ENCODE measurements at places on chromosomes 12 and 14.

- DNase-seq: no peak
Measured at GRCh38 chr12:121442028-121442948, 42.4 kb downstream of the RNF34 start.

DNA sequence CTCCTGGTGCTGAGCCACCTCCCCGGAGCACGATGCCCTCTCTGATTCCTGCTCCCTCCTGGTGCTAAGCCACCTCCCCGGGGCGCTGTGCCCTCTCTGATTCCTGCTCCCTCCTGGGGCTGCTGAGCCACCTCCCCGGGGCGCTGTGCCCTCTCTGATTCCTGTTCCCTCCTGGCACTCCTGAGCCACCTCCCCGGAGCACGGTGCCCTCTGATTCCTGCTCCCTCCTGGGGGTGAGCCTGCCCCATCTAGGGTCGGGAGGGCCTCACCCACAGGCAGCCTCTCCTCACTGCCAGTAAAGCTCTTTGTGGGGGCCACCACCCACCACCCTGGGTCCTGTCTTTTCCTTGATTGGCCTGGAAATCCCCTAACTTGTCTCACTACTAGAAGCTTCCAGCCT is 327.6 kb upstream of the SFSWAP start:
- DNase-seq: no peak

GRCh38 chr12:31507966-31508365 is 83.0 kb downstream of the DENND5B start:
- no peak for DNase-seq

- no peak for DNase-seq
Measured at GRCh38 chr12:131793243-131794022, 34.8 kb upstream of the MMP17 start.

DNA sequence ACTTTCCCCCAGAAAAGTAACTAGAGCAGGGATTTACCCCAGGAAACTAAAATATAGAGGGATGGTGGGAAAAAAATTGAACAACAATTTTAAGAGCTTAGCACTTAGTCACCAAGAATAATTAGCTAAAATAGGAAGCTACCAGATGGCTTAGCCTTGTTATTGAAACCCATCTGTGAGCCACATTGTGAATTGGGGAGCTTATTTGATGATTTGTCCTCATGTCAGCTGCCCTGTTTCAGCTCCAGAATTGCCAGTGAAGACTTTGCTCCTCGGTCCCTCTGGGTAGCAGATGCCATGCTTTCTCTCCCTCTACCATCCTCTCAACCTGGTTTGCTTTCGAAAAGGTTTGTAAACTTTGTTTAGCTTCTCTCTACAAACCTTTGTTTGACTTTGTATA is 67.7 kb upstream of the PTHLH start:
- DNase-seq: no peak

GRCh38 chr12:106724934-106725333 is 49.5 kb upstream of the RIC8B start:
- DNase-seq: no peak

- DNase-seq: no peak
Measured at GRCh38 chr14:102775855-102776760, 1.1 kb upstream of the TRAF3 start.

DNA sequence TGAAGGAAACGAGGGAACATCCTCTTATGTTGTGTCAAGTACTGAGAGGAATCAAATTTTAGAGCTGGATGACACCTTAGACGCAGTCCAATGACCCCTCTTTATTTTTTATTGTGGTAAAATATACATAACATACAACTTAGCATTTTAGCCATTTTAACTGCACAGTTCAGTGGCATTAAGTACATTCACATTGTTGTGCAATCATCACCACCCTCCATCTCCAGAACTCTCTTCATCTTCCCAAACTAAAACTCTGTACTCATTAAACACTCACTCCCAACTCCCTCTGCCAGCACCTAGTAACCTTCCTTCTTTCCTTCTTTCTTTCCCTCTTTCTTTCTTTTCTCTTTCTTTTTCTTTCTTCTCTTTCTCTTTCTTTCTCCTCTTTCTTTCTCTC is 97.2 kb upstream of the SLC24A4 start:
- no peak for DNase-seq

DNA sequence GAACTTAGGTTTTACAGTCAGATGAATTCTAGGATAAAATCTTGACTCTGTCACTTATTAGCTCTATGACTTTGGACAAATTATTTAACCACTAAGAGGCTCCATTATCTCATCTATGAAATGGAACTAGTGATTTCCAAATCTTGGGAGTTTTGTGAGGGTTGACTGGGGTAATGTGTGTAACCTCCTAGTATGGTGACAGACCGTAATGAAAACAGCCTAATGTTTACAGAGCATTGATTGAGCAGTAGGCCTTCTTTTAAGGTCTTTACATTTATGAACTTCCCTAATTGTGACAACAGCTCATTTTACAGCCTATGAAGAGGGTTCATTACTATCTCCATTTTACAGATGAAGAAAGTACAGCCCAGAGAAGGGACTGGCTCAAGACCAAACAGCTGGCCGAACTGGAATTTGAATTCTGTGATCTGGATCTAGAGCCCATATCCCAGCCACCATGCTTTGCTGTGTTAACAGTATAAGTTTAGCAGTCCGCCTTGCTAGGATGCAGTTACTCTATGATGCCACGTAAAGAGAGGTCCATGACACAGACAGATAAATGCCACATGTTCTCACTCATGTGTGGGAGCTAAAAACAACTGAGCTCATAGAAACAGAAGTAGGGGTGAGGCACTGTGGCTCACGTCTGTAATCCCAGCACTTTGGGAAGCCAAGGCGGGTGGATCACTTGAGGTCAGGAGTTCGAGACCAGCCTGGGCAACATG is 9.1 kb upstream of the FBXL14 start:
- DNase-seq: no peak

GRCh38 chr14:89621791-89622638 is 205.0 kb upstream of the FOXN3 start:
- no peak for DNase-seq

DNA sequence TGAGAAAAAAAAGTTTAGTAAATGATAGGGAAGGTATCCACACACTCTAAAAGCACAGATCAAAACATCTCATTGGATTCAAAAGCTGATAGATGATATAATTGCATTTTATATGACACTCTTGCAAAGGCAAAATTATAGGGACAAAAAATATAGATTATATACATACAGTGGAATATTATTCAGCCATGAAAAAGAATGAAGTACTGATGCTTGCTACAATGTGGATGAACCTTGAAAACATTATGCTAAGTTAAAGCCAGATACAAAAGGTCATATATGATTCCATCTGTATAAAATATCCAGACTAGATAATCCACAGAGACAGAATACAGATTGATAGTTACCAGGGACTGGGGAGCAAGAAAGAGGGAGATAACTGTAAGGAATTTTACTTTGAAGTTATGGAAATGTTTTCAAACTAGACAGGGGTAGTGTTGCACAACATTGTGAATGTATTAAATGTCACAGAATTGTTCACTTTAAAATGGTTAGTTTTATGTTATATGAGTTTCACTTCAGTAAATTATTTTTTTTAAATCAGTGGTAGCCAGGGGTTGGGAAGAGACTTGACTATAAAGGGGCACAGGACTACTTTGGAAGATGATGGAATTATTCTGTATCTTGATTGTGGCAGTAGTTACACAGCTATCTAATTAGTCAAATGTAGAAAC is 41.7 kb upstream of the CDKN3 start:
- no peak for DNase-seq

DNA sequence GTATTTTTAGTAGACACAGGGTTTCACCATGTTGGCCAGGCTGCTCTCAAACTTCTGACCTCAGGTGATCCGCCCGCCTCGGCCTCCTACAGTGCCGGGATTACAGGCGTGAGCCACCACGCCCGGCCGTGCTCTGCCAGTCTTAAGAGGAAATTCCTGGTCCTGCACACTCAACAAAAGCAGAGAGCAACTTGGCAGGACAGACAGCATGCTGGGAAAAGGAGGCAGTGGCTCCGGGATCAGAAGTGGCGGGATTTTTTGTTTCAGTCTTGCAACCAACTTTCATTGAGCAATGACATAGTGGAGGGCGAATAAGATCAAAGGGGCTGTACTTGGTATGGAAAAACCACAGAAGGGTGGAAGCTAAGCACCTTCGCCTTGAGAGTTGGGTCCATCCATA is 2.1 kb downstream of the CKAP4 start:
- no peak for DNase-seq

DNA sequence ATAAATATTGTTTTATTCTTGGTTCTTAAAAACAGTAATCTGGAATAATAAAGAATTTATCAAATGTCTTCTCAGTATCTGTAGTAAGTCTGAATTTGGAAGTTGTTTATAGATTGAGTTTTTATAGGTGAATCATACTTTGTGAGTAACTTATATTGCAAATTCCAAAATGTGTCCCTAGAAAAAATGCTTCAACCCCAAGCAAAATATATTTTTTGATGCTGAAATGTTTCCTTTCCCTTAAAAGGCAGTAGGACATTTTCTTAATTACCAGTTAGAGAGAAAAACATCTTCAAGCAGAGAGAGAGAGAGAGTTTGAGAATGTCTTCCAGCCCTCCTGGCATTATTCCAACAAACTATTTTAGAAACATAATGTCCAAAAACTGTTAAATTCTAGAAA is 37.9 kb downstream of the PELI2 start:
- no peak for DNase-seq

DNA sequence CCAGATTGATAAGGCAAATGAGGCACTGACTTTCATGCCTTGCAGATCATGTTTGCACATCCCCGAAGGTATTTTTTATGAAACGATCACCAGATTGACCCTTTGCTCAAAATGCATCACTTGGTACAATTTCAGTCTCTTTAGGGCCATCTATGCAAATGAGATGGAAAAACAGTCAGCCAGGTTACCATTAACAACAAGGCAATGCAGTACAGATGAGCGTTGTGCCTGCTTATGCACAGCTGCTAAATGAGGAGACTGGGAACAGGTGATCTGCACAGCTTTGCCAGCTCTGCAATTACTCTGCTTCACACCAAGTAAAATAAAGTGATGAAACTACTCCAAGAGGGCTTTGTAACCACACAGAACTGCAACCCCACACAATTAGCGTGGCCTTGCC is 26.1 kb upstream of the PLEKHG7 start:
- DNase-seq: no peak

DNA sequence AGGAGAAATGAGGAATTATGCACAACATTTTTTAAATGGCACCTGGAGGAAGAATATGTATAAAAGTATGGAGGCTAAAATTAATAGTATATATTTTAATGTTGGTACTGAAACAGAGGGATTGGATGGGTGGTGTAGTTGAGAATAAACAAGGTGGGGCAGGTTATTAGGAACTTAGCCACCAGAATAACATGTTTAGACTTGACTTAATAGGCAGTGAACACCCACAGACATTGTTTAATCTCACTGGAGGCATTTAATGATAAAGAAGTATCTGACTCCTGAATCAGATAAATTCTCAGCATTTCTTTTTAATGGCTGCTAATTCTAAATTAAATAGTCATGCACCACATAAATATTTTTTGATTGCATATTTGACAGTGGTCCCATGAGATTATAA is 139.7 kb downstream of the CNTN1 start:
- DNase-seq: no peak

GRCh38 chr12:304805-305204 is 42.2 kb upstream of the SLC6A13 start:
- DNase-seq: no peak

GRCh38 chr12:28083840-28084678 is 106.2 kb upstream of the CCDC91 start:
- no peak for DNase-seq

DNA sequence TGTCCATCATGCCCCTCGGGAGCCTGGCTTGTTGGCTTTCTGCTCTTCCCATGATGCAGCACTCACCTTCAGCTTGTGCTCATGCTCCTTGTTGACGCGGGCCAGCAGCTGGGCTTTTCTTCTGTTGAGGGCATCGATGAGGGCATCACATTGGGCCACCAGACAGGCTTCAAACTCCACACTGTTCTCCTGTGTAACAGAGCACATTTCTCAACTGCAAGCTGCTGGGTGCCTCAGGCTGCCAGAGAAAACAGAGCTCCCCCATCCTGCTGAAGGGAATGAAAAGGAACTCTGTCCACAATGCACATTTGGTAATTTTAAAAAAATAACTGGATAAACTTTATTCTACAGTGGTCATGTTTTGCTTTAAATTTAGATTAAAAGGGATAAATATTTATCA is 72.1 kb downstream of the TRIM9 start:
- no peak for DNase-seq

GRCh38 chr14:94598816-94599655 is 13.2 kb upstream of the SERPINA3 start:
- no peak for DNase-seq

DNA sequence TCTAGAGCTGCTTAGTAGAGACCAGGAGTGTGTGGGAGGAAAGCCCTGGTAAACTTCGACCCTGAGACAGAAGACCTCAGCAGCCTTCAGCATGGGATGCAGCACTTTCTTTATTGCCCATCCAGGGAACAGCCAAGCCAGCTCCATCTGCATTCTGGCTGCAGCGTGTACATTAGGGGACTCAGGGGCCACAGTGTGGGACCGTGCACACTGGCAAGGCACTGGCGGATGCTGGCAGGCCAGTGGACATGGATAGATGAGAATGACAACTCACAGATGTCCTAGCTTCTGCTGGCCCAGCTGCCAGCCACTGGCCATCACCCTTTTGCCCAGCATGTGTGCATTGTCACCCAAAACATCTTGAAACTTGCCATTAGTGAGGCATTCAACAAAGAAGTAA is 12.5 kb downstream of the PLD4 start:
- no peak for DNase-seq

DNA sequence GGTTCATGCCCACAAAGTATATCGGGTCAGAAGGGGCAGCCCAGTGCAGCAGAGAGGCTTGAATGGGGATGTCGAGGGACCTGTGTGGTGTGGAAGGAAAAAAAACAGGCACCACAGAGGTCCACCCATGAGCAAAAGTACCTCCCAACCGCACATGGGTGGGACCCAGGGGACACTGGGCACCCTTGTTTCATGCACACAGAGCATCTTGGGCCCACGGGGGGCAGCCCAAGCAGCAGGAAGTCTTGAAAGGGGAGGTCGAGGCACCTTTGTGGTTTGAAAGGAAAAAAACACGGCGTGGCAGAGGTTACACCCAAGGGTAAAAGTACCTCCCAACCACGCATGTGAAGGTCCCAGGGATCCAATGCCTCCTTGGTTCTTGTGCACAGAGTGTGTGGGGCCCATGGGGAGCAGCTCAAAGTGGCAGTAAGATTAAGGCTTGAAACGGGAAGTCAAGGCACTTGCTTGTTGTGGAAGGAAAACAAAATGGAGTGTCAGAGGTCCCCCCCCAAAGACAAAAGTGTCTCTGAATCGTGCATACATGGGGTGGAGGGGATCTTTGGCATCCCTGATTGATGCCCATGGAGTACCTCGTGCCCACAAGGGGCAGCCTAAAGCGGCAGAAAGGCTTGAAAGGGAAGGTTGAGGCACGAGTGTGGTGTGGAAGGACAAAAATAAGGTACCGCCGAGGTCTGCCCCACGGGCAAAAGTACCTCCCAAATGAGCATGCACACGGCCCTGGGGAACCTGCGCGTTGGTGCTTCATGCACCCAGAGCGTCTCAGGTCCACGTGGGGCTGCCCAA is 575.5 kb downstream of the ALG10 start:
- no peak for DNase-seq

GRCh38 chr12:119715268-119715620 is 47.3 kb downstream of the PRKAB1 start:
- DNase-seq: no peak

All from SIG-M5 (cell line).